ENCODE measurements at places on chromosomes 2 and 18.

GRCh38 chr2:236675051-236675450 is 105.4 kb downstream of the ACKR3 start:
- DNase-seq, result no peak

DNA sequence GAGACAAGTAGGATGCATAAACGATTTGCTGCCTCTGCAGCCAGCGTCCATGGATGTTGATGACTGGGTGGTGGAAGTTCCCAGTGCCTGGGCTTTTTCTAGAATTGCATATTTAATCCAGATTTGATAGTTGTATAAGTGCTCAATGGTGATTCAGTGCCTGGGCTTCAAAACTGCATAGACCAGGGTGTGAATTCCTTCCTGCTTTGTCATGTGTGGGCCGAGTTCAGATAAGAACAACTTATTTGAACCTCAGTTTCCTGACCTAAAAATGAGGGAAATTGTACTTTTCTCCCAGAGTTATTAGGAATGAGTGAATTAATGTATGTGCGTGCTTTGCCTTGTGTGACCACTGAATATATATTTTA is 154.6 kb downstream of the WDSUB1 start:
- DNase-seq, result no peak

DNA sequence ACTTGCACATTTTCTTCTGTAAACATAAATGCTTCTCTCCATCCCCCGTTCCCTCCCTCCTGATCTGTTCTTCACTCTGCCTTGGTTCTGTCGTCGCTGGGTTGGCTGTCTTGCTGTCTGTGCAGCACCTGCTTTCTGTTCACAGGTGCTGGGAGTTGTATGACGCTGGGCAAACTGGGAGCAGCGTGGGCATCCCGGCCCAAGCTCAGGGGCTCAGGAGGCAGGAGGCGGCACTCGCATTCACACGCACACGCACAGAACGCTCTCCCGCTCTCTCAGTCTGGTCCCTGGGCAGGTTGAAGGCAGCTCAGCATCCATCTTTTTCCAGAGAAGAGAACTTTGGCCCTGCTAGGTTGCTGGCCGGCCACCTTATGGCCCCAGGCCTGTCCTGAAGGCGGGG is 55.7 kb downstream of the GBX2 start:
- DNase-seq, result no peak

GRCh38 chr18:45984546-45985235 is 17.6 kb upstream of the EPG5 start:
- DNase-seq, result no peak

GRCh38 chr2:173272849-173273248 is 81.8 kb upstream of the CDCA7 start:
- peak; percentile 5 for DNase-seq

DNA sequence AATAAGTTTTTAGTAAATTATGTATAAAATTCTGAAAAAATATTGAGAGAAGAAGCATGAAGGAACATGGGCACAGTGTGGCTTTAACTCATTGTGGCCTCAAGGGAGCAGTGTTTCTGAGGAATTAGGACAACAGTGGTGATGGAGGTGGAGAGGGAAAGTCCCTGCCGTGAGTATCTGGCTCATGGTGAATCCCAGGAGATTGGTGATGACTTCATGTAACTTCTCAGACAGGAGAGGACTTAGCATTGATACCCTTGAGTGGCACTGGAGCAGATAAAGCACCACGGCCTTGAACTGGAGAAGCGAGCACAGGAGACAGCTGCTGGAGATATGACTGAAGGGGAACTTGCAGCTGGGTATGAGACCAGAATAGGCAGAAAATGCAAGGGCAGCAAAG is 35.0 kb upstream of the LRP1B start:
- DNase-seq, result peak; percentile 65

DNA sequence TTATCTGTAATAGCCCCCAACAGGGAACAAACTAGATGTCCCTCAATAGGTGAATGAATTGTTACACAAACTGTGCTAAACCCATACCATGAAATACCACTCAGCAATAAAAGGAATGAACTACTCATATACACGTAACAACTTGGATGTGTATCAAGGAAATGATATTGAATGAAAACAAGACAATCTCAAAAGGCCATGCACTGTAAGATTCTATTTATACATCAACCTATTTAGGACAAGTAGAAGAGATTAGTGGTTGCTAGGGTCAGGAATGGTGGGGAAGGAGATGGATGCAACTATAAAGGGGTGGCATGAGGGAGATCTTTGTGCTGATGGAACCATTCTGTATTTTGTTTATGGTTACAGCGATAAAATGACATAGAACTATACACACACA is 47.1 kb downstream of the KANSL3 start:
- DNase-seq, result no peak

DNA sequence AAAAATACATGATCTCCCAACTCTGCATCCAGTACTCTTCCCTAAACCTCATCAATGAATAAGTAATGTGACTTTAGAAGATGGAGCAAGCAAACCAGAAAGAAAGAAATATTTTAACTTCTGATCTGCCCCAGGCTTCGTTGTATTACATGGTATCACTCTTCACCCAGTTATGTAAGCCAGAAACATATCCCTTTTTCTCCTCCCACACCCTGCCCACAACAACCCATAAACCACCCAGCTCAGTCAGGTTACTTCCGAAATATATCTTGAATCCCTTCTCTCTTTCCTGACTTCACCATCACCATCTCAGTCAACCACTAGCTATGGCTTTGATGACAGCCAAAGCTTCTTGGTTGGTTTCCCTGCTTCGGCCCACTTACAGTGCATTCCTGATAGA is 295.8 kb upstream of the PARD3B start:
- no peak for DNase-seq

DNA sequence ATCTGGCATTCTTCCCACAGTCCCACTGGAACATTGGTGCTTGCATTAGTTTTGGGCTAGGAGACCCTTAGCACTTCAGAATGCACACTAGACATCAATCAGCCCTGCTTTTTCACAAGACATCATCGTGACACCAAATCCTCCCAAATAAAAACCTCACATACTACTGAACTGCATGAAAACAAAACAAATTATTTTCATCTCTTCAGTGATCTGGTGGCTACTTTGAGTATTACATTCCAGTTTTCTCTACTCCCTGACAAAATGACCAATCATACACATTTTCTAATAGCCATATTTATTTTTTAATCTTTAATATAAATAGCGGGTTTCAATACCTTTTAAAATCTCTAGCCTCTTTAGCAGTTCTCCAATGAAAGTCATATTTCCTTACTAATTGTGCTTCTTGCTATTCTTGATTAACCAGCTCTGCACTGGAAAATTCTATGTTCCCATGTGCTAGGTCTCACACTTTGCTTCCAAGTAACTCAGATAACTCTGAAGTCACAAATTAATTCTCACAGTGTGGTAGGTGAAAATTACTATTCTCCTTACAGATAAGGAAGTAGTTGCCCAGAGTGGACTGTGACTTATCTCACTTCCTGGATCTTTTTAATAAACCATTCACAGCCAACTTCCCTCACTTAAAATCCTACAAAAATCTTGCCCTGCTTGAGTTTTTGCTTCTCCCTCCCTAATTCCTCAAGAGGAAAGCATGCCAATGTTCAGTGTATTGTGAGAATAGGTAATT is 82.5 kb upstream of the EPB41L3 start:
- DNase-seq, result no peak

DNA sequence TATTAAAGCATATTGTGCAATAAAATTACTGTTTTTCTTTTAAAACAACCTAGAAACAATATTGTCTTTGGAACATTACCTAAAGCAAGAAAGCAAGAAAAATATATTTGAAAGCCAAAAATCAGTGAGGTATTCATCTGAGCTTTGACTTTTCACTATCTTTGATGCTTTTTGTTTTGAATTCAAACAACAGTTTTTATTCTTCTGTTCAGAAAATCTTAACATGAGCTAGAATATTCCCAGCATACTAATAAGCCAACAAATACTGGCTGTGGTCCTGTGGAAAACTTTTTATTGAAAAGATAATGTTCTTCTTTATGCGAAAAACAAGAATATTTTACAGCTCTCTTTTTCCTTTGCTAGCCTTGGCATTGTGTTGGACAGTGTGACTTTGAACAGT is 19.8 kb downstream of the FAM171B start:
- no peak for DNase-seq

DNA sequence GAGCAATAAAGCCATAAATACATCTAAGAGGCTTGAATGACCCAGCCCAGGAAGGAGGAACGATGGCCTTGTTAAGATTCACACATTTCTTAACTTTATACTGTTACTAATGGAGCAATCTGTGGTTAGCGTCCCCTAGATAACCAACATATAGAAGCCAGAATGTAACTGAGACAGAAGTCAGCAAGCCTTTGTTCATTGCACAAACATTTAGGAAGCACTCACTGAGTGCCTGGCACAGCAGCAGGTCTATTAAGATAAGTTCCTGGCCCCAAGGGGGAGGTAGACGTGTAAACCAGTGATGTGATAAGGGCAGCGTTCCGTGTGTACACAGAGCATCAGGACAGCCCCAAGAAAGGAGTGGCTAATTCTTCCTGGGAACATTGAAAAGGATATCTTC is 63.6 kb upstream of the ATL2 start:
- DNase-seq, result peak; percentile 88

DNA sequence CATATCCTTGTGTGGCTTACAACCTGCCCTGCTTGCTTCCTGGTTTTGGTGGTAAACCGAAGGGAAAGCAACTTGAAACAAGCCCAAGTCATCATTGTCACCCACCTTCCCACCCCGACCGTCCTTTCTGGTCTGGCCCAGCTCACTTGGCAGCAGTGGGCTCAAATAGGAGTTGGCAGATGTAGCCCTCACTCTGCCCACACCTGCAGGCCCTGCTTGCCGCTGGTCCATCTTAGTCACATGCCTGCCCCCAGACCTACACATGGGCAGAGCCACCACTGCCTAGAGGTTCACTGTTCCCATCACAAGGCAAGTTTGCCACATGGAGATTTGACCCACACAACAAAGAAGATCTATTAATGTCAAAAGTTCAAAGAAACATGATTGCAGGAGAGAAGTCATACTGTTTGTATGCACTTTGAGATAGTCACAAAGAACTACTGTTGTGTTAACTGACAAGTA is 9.3 kb downstream of the EIPR1 start:
- no peak for DNase-seq

DNA sequence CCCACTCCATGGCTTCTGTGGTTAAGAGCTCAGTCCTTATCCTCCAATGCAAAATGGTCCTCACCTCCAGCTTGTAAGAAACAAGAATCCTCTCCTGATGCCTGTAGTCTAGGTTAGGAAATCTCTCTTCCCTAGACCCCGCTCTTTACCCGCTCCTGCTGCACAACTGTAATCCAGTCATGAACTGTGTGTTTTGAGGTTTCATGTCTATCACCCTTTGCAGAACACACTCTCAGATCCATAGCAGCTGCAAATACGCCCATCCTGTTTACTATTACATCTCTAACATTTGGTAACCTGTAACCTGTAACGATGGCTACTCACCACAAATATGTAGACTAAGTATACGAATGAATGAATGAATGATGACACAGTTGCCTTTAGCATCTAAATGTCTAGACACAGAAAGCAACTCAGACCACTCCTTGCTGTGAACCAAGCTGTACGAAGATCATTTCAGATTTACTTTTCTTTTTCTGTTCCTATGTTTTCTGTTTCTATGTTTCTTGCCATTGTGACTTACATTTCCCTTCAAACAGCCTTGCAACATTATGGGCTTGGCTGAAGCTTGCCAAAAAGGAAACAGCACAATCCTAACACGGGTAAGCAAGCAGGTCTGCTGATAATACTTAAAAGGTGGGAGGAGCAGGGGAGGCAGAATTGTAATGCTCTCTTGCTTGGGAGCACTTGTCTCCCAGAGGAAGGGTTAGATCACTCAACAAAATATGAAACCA is 53.7 kb downstream of the EPHA4 start:
- peak; percentile 12 for DNase-seq

DNA sequence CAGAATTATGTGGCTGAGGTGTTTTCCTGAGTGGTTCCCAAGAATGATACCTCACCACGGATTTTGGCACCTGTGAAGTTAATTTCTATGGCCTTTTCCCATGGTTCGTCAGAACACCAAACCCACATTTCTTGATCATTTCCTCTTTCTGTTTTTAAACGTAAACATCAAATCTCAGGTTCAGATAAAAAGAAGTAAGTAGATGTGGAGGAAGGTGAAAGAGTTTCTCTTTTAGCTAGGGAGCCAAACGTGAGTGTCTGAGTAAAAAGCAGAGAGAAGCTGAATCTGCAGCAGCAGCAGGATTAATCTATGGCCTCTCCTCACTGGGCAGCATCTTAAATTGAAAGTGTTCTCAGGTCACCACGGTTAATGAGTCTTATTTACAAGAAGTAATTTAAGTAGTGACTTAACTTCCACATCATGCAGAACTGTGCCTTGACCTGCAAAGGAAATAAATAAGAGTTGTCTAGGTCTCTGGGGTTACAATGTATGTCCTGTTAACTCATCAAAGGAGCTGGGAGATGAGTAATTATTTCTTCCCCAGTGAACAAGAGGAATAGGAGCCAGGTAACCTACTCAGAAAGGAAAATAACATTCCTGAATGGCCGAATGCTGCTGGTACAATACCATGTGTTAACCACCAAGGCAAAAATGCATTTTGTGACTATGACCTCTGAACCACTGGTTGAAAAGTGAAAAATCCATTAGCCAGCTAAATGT is 139.6 kb upstream of the NETO1 start:
- peak; percentile 18 for DNase-seq

DNA sequence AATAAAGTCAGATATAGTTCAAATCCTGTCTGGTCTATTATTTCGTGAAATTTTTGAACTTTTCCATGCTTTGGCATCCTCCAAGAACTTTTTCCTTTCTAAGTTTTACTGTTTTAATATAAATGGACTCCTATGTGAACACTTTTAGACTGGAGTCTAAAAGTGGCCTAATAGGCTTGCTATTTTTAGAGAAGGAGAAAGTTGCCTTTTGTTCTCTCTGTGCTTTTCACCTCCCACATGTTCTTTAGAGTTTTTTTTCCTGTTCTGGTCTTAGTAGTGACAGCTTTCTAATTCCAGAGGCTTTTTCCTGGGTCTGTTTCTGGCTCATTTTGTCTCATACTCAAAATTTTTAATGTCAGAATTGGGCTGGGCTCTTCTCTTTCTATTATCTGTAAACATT is 72.2 kb downstream of the ADAM23 start:
- no peak for DNase-seq

DNA sequence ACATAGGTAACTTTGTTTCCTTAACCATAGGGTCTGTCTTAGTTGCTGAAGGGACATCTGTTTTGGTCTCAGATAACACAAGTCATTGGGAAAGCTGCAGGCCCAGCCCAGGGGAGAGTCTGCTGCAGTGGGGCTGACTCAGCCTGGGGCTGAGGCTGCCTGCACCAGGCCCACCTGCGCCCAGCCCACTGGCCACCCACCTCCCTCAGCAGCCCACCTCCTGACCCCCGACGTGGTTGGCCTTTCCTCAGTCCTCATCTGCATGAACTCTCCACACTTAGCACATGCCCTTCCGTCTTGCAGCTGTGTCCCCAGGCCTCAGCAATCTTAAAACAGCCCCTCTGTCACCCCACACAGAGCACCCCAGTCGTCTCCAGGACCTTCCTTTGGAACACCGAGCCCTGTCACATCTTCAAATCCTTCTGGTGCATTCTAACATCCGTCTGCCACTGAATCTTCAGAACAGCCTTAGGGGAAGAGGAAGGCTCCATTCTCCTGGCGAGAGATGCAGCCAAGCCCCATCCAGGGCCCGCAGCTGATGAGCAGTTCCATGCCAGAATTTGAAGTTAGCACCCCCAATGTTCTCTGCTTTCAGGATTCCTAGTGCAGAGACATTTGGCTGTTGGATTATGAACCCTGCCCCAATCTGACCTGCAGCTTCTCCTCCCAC is 231.4 kb downstream of the SEPTIN10 start:
- DNase-seq, result no peak

All from OCI-M1 (cell line).